ENCODE measurements at places on chromosomes 11 and 22.

DNA sequence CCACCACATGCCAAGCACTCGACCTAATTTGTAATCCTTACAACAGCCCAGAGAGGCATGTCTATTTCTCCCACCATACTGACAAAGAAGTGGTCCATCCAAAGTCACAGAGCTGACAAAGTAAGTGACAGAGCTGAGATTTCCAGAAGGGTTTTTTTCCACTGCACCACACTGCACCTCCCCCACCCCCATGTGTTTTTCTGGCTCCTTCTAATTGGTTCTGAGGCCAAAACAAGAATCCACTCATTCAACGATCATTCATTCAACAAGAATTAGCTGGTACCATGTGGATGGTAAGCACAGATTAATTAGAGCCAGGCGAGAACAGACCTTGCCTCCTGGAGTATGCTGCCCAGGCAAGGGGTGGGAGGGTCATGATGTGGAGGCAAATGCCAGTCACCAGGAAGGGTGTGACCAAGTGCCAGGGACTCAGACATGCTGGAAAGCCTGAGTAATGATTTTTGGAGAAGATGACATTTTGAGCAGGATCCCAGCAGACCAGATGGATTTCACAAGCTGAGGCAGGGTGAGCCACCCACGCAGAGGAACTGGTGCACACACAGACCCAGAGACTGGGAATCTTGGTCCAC is 14.9 kb upstream of the PRG2 start:
- no peak for DNase-seq

- DNase-seq = no peak
Observed at GRCh38 chr11:130737041-130737830, 179.0 kb downstream of the SNX19 start.

GRCh38 chr11:20483931-20484330 is 96.4 kb downstream of the PRMT3 start:
- DNase-seq = no peak

DNA sequence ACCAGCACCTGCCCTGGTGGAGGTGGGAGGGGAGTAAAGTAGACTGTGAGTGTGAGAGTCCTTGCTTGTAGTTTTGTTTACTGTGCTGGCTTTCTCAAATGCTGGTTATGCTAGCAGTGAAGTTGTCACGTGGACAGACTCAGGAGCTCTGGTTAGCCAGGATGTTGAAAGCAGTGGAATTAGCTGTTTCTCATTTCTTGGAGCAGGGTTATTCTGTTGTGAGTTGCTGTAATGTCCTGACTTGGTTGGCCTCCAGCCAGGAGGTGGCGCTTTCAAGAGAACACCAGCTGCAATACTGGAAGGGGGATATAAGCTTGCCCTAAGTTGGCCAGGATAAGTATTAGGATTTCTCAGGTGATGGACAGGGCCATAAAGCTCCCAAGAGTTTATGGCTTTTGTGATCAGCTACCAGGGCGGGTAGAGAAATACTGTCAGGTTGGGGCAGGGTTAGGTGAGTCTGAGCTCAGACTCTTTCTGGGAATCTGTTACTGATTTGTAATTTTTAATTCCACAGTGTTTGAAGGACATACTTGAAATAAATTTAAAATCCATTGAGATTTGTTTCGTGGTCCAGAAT is 13.7 kb downstream of the CYP2D6 start:
- DNase-seq = no peak

- no peak for DNase-seq
Observed at GRCh38 chr11:78244546-78245255, 56.0 kb downstream of the USP35 start.

GRCh38 chr22:22578702-22579424 is 19.8 kb upstream of the PRAME start:
- no peak for DNase-seq

DNA sequence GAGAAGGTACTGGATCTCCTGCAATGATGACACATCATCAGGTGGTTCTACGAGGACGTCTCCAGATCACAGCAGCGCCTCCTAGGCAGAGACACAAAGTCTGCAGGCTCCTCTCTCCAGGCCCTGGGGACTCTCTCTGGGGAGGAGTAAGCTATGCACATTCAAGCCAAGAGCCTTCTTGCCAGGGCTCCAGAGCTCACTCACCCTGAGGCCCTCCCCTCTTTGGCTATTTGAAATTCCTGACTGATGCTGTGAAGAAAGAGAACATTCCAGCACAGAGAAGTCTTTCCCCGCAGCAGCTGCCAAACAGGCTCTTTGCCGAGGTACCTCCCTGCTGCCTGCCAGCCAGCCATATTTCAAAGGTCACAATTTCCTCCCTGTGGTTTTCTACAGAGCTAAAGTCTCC is 204.9 kb downstream of the CSNK2A3 start:
- no peak for DNase-seq

DNA sequence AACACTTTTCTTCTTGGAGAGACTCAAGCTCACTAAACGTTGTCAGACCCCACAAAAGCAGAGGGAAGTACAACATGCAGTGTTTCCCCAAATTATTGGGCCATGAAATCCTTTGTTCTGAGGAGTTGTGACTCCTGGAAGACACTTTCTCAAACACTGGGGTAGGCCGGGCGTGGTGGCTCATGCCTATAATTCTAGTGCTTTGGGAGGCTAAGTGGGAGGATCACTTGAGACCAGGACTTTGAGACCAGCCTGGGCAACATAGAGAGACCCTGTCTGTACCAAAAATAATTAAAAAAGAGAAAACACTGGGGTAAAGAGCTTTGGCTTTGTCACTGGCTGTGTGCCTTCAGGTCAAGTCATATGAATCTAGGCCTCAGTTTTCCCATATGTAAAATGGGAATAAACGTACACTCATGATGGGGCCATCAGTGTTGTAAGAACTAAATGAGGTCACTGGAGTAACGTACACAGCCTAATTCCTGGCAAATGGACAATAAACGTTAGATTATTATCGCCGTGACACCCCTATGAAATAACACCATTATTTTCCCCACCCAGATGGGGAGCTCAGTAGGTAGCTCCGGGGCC is 92.0 kb downstream of the RRM1 start:
- DNase-seq = no peak

DNA sequence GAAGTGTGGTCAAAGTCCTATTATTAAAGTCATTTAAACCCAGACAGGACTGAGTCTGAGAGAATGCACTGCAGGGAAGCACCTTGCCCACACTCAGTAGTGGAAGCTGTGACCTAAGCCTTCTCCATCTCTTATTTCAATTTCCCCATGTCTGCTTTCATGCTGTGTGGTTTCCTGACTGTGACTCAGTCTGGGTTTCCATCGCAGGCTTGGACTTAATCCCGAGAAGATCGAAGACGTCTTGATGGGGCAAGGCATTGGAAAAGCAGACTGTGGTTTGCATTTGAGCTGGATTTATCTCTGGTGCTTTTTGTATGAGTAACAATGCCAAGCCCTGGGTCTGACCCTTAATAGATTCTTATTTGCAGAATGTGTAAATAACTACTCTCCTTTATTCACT is 238.9 kb downstream of the NTM start:
- DNase-seq = no peak

- DNase-seq = no peak
Observed at GRCh38 chr11:94768602-94769541, 716 bp downstream of the AMOTL1 start.

DNA sequence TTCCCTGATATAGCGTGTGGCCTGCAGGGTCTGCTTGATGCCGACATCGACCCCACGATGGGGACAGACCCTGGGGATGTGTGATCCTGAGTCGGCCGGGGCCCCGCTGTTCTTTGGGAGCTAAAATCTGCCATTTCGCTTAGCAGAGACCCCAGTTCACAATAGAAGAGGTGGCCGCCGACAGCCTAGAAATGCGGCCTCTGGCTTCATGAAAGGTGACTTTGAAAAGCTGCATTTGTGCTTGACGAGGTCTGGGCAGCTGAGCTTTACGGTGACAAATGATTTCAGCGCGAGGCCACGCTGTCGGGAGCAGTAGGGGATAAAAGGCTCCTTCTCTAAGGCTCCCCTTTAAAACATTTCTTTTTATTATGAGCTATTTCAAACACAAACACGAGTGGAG is 71.7 kb downstream of the RPS6KA4 start:
- DNase-seq = no peak

- no peak for DNase-seq
Observed at GRCh38 chr11:121688055-121688491, 235.3 kb upstream of the SORL1-AS1 start.

GRCh38 chr11:94450048-94450447 is 43.6 kb downstream of the MRE11 start:
- no peak for DNase-seq

DNA sequence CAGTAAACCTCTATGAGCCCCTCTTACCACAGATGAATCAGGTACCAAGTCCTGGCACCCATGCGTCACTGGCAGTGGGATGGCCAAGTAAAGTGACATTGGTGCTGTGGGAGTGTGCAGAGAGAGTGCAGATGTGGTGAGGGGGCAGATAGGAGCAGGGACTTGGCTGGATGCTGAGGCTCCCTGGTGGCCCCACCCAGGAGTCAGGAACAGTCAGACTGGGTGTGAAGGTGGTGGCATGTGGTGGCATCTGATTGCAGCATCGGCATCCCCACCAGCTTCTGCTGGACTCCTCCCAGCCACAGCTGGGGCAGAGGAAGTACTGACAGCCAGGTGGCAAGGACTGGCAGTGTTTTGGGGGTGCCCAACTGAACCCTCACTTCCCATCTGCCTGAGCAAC is 11.4 kb downstream of the DGAT2 start:
- no peak for DNase-seq

- no peak for DNase-seq
Observed at GRCh38 chr11:26045082-26045481, 286.8 kb upstream of the ANO3 start.

- DNase-seq = no peak
Observed at GRCh38 chr11:121595717-121596161, 143.0 kb upstream of the SORL1-AS1 start.

- DNase-seq = no peak
Observed at GRCh38 chr11:115330684-115331482, 173.3 kb downstream of the CADM1 start.

DNA sequence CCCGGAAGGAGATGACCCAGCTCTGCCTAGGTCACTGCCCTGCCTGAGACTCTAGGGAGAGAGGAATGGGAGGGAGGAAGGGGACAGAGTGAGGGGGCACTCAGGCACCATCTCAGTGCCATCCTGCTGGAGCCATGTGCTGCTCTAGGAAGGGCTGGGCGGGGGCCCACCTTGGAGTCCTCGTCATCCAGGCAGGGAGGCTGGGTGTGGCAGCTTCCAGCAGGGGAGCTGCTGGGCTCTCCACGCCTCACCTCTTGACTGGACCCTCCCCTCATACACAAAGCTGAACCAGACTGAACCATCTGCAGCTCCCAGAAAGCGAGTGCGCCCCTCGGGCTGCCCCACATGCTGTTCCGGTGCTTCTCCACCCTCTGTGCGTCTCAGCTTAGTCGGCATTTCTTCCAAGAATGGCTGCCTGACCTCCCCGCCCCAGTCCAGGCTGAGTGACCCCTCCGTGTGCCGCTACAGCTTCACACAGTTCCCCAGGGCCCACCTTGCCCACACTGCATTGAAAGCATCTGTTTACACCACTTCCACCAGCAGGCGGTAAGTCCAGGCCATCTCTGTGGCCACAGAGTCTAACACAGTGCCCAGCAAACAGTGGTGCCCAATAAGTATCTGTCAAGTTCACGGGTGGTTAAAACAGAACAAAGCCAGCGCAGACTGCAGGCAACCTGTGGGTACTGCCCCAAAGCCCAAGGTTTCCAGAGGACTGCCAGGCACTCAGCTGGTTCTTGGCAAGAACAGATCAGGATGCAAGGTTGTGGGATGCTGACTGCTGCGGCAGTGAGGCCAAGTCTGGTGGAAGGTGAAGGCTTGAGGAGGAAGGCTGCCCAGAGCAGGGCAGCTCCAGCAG is 9.4 kb upstream of the TRIM29 start:
- no peak for DNase-seq

DNA sequence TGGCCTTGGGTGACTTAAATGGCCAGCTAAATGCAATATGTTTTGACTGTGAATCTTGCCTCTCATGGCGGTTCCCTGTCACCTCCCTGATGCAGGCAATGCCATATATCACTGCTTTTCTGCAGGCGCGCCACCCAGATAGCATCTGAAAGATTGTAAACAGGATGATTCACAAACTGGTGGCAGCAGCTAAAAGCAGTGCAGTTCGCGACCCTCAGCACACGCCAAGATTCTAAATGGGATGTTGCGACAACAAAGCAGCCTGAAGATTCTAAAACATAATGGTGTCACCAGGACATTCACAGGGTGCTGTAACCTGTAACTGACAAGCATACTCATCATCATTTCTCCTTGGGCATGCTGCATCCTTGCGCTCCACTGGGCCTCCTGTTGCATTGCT is 440.4 kb upstream of the CADM1 start:
- no peak for DNase-seq

GRCh38 chr11:126611438-126611837 is 256.0 kb downstream of the ST3GAL4 start:
- no peak for DNase-seq

DNA sequence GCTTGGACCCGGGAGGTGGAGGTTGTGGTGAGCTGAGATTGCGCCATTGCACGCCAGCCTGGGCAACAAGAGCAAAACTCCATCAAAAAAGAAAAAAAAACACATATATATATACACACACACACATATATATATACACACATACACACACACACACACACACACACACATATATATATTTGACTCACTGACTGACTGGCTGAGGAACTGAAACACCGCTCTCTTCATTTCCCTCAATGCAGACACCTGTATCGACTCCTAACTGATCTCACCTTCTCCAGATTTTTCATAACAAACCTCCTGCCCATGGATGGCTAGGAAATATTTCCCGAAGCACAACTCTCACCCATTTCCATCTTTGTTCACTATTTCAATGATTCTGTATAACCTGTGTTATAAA is 140.7 kb upstream of the ANO3 start:
- no peak for DNase-seq

DNA sequence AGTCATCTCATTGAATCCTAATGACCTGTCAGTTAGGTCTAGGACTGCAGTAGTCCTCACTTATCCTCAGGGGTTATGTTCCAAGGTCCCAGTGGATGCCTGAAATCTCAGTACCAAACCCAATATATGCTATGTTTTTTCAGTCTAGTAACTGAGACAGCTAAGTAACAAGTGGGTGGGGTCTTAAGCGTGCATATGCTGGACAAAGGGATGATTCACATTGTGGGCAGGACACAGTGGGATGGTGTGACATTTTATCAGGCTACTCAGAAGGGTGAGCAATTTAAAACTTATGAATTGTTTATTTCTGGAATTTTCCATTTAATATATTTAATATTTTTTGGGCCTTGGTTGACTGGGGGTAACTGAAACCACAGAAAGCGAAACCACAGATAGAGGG is 29.0 kb downstream of the DDX10 start:
- DNase-seq = no peak

DNA sequence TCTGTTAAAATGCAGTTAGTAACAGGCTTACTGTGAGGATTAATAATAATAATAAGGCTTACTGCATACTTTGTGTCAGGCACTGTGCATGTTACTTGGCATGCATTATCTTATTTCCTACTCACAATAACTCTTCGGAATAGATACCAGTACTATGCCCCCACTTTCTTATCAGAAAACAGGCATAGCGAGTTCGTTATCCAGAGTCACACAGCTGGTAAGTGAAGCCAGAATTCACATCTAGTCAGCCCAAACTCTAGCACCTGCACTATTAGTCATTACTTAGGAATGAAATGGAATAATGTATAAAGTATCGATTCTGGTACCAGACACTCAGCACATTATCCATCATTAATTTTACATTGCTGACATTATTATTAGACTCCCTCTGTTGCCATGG is 155.7 kb upstream of the BLID start:
- no peak for DNase-seq

Measured in T-helper 2 cell treated with Interferon-gamma antibody and Interleukin-4, amounts not matched to agents 5 μg/mL and 100 μg/mL, for 36 hours (primary cell).